Stimulated activated CD8-positive, alpha-beta memory T cell treated with anti-CD3 and anti-CD28 coated beads, Interleukin-4, amount 100 ng/mL, for 1 hour (primary cell): ENCODE measurements at places on chromosomes 4 and X.

- no peak for DNase-seq
Measured at GRCh38 chr4:170666909-170667308, 577.2 kb upstream of the AADAT start.

DNA sequence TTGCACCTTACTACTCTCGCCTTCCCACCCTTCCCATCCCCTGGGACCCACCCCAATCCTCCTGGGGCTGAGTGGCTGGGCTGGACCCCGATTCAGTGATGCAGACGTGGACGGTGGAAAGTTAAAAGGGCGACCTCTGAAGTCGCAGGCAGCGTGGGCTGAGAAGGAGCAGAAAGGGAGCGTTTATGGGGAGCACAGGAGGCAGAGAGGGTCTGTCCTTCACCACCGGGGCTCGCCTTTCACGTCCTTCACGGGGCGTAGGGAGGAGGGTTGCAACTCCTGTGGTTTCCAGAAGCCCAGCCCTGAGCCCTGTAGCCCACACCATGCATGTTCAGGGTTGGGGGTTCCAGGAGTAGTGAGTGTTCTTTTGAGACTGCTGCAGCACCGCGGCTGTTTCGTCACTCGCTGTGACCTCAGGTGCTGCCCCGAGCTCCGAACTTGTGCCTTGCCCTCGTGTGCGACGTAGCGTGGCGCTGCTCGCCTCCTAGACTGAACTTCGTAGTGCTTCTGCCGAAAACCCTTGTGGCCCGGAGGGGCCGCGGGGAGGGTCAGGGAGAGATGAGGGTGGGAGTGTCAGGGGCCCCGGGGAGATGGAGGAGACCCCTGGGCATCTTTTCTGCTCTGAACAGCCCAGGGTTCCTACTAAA, 1.6 kb downstream of the NHS start:
- no peak for DNase-seq

DNA sequence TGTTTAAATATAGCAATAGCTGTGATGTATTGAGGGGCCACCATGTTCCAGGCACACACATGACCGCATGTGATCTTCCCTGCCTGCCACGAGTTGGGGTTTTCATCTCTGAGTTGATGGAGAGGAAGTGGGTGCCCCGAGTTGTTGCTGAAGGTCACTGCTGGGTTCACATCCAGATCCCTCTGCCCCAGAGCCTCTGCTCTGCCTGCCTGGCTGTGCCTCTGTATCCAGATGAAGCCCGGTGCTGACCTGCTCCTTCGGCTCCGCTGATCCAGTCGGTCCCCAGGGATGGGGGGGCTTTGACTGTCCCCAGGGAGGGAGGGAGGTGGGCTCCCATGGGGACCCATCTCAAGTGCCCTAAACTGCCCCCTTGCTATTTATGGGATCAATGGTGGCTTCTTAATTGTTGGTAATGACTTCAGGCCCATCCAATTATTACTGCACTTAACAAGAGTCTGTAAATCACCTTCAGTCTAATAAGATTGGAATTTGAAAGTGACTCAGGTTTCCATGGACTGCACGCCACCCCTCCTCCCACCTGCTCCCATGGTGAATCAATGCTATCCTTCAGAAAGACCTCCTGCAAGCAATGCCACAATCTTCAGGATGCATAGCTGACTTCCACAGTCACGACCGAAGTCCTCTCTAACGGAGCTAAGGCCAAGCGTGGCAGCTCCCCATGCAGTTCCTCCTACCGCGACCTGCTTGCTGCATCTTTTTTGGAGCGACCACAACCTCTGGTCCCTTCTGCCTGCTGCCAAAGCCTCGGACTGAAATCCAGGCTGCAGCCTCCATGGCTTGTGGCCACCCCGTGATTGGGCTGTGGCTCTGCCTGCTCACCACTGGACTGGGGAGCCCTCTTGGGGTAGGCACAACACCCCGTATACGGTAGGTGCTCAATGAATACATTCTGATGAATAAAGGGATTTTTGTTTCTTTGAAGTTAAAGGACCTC, 73.1 kb downstream of the CPZ start:
- no peak for DNase-seq

DNA sequence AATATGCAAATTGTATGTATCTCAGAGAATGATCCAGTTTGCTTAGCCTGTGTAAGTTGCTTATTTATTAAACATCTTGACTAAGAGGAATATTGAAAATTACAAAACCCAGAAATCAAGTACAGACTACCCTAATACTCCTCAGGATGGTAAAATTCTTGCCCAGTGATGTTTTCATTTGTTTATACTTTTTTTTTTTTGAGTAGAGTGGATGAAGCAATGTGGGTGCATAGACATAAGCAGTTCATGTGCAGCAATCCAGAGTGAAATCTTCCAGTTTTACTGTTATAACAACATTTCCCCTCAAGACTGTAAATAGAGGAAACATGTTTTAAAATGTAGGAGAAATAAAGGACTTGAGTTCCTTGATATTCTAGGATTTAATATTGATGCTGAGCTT, 4.7 kb downstream of the GLRB start:
- DNase-seq: no peak

GRCh38 chr4:171676555-171677215, 136.5 kb upstream of the GALNTL6 start:
- DNase-seq: no peak

GRCh38 chr4:189022440-189023035, 883.3 kb downstream of the TRIML1 start:
- DNase-seq: no peak

DNA sequence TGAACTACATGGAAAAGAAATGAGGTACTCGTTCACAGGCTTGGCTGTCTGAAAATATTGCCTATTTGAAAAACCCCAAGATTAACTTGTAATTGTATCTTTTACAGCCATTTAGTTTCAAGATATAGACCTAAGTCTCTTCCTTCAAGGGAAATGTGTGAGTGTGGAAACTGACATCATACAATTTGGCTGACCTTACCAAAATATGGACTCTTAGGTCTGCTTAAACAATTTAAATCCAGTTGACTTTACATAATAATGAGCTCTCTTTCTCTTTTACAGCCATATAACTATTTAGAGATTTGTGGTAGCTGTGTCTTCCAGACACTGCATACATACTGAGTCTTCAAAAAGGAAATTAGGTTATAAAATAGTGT, 186.9 kb downstream of the NR3C2 start:
- no peak for DNase-seq

DNA sequence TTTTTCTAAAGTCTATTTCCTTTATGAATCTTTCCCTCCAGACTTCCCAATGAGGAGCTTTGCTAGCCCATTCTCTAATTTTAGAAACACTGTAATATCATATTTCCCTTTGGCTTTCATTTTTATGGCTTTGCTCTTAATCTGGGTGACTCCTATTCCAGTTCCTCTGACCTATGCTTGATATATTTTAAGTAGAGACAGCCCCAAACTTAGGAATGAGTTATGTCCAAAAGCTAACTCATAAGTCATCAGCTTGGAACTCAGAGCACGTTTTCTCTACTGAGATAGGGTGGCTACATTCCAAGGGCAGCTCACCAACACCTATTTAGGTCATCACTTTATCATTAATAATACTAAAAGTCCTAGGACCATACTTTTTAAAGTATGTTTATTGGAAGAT, 77.8 kb downstream of the OR13H1 start:
- DNase-seq: no peak

DNA sequence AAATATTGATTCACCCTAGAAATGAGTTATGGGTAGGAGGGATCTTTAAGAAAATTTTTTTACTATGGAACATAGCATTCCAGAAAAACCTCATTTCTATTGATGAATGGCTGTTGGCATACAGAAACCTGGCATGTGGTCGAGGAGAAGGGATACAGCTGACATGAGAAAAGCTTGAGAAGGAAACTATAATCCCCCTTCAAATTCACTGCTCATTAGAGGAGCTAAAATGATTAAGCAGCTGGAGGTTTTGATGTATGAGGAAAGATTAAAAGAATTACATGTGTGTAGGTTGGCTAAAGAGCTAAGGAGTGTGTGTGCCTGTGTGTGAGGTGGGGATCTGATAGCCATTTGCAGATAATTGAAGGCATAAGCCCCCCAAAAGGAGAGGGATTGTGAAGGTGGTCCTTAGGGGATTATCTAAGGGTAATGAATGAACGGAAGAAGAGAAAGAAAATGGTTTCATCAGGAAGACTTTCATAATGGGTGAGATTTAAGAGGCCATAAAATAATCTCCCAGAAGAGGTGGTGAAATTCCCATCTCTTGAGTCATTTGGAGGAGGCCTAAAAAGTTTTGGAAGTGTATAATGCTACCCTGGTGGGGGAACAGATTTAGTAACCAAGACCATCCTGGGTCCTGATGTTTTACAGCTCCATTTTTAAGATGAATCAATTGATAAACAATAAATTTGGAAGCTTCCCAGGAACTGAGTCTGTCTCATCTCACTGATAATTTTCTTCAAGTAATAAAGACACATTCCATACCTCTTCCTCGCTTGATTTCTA, 272.0 kb upstream of the HAND2 start:
- no peak for DNase-seq

DNA sequence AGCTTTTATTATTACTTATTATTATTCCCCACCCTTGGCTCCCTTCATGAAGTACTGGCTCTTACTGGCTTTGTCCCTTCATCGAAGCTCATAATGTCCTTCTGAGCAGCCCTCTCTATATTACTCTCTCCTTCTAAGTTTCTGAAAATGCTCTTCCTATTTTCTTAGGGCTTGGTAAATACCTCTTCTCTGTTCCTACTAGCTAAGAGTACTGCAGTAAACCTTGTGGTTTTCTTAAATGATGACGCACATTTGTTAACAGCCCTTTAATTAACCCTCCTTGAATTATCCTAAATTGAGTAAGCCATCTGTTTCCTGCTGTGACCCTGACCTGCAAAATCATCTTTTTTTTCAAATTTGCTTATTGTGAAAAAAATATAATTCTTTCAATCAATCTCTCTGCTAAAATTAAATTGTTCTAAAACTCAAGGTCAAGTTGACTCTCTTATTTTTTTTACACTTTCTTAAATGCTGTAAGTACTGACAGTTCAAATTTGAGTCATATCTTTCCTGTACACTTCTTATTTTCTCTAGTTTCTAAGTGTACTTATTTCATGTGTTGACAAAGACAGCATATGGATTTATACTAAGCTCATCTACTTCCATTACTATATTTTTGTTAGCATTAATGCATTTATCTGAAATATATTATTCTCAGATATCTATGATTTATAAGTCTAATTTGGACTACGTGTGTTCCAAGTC, 148.9 kb downstream of the ADAM29 start:
- DNase-seq: no peak

DNA sequence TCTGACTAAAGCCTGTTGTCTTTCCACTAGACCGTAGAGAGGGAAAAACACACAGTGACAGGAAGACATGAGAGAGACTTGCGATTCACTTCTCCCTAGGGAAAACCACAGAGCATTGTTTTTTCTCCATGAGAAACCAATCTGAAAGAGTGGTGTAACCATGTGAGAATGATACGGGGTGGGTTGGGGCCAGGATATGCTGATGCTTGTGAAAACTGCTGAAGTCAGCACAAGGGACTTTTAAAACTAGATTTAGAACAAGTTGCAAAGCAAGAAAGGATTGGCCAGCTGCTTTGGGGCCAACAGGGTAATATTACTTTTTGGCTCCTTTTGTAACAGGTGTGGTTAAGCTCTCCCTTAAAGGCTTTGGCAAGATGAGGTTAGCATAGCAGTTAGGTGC, 66.1 kb downstream of the NHSL2 start:
- DNase-seq: no peak

GRCh38 chrX:41317477-41318208, 16.3 kb upstream of the DDX3X start:
- DNase-seq: no peak

DNA sequence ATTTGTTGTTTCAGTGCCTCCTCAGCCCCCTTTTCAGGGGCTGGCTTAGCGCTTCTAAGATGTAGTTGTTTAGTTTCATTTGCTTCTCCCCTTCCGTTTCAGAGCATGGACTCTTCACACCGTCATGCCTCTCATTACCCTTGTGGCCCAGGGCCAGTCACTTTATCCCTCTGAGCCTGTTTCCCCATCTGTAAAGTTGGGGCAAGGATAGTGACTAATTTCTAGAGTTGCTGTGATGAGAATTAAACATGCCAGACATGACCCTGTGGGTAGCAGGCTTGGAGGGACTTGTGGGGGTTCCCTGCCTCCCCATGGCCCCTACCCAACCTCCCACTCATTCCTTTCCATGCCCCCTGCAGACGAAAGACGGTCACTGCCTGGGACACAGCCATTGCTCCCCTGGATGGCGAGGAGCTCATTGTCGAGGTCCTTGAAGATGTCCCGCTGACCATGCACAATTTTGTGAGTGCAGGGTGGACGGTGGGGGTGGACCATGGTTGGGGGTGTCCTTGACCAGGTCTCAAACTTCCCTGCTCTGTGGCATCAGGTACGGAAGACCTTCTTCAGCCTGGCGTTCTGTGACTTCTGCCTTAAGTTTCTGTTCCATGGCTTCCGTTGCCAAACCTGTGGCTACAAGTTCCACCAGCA, 3.6 kb downstream of the ARAF start:
- DNase-seq: no peak

GRCh38 chr4:121098266-121098665, 25.9 kb upstream of the NDNF start:
- no peak for DNase-seq

DNA sequence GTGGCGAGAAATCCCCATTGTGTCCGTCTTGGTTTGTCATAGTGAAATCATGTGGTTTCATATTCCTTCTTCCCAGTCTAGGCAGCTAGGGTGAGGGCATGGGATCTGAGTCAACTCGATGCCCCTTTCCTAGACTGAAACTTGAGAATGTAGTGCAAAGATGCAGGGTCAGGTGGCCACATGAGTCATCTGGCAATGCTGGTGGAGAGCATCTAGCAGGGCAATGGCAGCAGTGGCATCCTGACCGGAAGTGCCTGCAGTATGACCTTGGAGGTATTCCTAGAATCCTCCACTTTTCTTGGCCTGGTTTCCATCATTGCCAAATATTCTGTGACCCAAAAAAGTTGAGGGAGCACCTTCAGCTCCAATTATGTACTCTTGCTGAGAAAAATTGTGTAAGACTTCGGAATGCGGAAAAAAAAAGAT, 39.1 kb upstream of the TMEM184C start:
- no peak for DNase-seq

DNA sequence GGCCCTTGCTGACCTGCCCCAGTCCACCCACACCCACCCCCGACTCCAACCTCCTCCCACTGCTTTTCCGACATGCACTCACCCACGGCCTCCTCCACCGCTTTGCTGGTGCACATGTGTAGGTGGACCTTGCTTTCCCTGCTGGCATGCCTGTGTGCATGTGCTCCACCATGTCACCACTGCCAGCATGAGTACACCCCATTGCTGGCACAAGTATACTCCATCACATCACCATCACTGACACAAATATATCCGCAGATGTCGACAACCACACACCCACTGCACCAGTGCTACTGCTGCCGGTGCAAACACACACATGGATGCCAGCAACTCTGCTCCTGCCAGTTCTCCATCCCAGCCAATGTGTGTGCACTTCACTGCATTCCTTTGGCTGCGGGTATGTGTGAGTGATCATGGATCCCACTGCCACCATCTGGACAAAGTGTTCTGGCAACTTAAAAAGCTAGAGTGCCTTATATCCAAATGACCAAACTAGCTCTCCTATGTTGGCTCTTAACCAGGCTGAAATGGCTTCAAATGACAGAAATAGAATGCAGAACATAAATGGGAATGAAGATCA, 1072.3 kb downstream of the RAPGEF2 start:
- no peak for DNase-seq

GRCh38 chr4:184282895-184283654, 65.4 kb upstream of the ENPP6 start:
- DNase-seq: no peak
